ENCODE measurements at places on chromosomes 11 and 22.

DNA sequence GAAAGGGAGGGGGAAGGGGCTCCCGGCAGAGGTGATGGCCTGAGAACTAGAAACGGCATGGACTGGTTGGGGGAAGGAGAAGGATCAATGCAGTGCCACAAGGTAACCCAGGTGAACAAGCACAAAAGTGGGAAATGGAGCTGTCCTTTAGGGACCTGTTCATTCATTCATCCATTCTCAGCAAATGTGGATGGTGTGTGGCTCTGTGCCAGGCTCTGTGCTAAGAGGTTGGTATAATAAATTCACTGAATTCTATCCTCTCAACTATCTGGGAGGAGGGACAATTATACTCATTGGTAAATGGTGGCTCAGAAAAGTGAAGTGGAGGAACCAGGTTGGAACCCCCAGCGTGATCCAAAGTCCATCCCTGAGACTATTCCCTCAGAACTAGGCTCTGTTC is 18.6 kb upstream of the ARAP1 start:
- DNase-seq = no peak

- DNase-seq = no peak
These were observed 229.7 kb downstream of the FAM76B start for GRCh38 chr11:95559899-95560298.

DNA sequence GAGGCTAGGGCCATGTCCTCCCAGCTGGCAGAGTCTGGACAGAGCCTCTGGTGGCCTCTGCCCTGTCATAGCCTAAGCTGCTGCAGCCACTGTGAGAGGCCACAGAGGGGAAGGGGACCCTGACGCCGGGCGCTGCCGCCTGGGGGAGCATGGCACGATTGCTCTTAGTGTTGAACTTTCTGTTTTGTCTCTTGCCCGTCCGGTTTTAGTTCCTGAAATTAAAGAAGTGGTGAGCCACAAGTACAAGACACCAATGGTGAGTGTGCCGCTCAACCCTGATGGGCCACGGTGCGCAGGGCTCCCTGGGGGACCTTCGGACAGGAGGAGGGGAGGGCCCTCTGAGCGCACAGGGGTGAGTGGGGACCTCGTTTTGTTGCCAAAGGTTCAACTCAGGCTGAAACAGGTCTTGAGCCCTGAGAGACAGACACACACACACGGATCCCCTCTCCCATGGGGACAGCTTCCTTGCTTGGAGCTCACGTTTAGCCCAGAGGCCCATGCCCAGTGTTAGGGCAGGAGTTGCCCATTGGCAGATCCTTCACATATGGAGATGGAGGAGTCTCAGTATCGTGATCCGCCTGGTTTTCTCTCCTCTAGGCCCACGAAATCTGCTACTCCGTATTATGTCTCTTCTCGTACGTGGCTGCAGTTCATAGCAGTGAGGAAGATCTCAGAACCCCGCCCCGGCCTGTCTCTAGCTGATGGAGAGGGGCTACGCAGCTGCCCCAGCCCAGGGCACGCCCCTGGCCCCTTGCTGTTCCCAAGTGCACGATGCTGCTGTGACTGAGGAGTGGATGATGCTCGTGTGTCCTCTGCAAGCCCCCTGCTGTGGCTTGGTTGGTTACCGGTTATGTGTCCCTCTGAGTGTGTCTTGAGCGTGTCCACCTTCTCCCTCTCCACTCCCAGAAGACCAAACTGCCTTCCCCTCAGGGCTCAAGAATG is 23.8 kb downstream of the MYBPC3 start:
- DNase-seq = no peak

DNA sequence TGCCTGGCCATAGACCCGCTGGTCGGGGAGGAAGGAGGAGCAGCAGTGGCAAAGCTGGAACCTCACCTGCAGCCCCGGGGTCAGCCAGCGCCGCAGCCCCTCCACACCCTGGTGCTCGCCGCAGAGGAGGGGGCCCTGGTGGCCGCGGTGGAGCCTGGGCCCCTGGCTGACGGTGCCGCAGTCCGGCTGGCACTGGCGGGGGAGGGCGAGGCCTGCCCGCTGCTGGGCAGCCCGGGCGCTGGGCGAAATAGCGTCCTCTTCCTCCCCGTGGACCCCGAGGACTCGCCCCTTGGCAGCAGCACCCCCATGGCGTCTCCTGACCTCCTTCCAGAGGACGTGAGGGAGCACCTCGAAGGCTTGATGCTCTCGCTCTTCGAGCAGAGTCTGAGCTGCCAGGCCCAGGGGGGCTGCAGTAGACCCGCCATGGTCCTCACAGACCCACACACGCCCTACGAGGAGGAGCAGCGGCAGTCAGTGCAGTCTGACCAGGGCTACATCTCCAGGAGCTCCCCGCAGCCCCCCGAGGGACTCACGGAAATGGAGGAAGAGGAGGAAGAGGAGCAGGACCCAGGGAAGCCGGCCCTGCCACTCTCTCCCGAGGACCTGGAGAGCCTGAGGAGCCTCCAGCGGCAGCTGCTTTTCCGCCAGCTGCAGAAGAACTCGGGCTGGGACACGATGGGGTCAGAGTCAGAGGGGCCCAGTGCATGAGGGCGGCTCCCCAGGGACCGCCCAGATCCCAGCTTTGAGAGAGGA is 11.9 kb downstream of the TMEM121B start:
- no peak for DNase-seq

GRCh38 chr11:37182031-37182430 is 584.0 kb upstream of the RAG2 start:
- no peak for DNase-seq

DNA sequence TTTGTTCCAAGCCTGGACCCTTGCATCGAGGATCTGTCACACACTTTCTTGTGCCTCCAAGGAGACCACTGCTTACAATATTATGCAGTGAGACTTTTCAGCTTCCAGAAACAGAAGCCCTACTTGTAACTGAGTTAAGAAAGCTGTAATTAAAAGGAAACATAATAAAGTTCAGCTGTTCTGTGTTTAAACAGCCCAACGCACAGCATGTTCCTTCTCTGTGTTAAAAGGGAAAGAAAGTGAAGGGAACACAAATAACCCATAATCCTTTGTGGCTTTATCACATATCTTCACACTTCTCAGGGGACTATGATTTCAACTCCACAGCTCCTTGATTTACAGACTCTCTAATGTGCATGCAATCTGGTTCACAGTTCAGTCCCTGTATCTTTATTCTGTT is 200.3 kb upstream of the MTNR1B start:
- no peak for DNase-seq

- DNase-seq = no peak
These were observed 101.1 kb downstream of the ATXN10 start for GRCh38 chr22:45772743-45773142.
